Endothelial cell of umbilical vein (primary cell): ENCODE measurements at places on chromosomes 1 and 21.

DNA sequence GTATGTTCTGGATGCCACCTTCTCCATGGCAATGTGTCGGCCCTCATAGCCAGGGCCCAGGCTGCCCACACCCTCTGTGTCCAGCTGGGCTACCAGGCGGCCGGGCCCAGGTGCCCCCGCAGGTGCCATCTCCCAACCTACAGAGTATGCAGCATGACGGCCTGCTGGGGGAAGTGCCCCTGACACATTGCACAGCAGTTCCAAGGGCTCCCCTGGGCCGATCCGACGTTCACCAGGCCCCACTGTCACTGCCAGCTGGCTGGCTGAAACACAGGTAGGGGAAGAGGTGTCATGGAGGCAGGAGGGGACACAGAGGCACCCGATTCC lies 5.4 kb downstream of the IGSF8 start:
- DNase-seq = no peak

GRCh38 chr1:212437179-212437798 lies 4.6 kb downstream of the NENF start:
- no peak for DNase-seq

DNA sequence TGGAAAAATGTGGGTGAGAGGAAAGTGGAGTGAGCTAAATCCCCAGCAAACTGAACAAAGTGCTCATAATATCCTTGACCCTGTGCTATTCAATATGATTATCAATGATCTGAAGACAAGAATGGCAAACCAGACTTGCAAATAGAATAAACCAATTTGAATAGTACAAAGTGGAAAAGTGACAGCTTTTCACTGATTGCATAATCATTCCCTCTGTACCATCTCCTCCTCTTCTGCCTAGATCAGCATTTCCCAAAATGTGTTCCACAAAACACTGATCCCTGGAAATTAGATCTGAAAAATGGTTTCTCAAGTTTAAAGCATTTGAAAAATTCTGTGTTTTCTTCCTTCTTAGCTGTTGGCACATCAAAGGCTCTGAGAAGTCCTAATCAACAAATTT lies 8.1 kb downstream of the MTF1 start:
- DNase-seq = no peak

DNA sequence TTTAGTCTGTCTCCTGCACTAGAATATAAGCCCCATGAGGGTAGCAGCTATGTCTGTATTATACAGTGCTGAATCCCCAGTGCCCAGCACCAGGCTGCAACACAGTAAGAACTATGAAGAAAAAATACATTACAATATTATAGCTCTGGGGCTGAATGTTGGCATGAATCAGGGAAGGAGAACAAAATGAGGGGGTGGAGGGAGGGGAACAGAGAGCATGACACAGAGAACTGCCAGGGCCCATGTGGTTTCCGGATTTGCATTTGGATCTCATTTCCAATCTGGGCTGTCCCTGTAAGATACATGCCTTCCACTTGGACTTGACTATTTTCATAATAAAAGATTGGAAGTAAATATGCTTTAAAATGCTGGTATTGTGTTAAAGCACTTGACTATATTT lies 35.8 kb downstream of the C1orf198 start:
- DNase-seq = no peak
